ENCODE measurements at places on chromosomes 13 and 19.

- no peak for DNase-seq
These were observed 294.0 kb upstream of the MIR17HG start for GRCh38 chr13:91053318-91054065.

- no peak for DNase-seq
These were observed 130.9 kb downstream of the ZDHHC20 start for GRCh38 chr13:21328201-21328600.

DNA sequence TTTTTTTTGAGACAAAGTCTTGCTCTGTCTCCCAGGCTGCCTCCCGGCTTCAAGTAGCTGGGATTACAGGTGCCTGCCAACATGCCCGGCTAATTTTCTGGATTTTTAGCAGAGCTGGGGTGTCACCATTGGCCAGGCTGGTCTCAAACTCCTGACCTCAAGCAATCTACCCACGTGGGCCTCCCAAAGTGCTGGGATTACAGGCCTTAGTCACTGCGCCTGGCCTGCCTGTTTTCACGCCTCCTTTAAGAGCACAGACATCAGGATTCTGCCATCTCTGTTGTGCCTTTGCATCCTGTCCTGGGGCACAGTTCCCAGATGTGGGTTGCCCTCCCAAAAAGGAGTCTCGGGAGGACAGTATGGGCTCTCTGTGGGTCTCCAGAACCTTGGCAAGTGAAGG is 2.5 kb upstream of the PRAM1 start:
- no peak for DNase-seq

GRCh38 chr13:97696921-97697320 is 256.6 kb upstream of the IPO5 start:
- no peak for DNase-seq

GRCh38 chr13:25673711-25674110 is 301.9 kb downstream of the ATP8A2 start:
- no peak for DNase-seq

Data from occipital lobe (tissue), 3 donors.